ENCODE measurements at places on chromosomes 12 and 14.

DNA sequence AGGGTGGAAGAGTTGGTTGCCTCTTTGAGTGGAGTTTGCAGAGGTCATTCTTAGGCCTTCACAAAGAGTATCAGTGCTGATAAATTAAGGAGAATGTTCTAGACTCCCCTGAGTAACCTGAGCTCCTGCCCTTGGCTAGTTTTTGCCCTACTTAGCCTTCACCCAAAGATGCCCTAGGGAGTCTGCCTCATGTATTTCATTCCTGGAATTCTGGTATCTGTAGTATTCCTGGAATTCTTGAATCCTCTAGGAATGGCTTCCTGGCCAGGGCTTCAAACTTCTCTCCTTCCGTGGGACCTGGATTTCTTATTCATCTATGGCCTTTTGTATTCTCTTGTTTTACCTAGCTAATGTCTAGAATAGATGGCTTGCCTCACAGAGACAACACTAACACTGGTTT is 701.1 kb downstream of the NOVA1 start:
- DNase-seq = no peak

- DNase-seq = no peak
Observed at GRCh38 chr12:85278598-85279448, 1.2 kb upstream of the ALX1 start.

DNA sequence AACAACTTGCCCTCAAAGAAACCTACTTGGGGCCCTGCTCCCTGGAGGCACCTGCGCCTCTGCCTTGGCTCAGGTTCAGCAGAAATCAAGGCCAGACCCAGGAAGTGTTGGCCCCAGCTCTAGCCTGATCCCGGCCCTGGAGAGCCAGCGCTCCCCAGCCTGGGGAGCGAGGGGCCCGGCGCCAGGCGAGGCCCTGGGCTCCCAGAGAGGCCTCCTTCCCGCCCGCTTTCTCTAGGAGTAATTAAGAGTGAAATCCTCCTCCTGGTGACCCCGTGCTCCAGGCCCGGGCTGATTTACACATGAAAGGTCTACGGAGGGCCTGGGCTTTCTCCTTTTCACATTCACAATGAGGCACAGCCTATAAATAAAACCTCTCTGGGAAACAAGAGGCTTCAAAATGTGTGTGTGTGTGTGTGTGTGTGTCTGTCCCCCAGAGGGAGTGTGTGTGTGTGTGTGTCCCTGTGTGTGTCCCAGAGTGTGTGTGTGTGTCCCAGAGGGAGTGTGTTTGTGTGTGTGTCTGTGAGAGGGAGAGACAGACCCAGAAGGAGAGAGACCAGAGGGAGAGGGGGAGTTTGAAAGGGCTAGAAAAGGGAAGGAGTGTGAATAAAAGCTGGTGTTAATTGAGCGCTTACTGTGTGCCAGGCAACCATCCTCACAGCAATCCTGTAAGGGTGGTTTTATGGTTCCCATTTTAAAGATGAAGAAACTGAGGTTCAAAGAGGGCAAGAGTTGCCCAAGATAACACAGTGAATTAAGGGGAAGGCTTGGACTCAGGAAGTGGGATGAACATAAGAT is 23.8 kb upstream of the COX6A1 start:
- DNase-seq = no peak

- no peak for DNase-seq
Observed at GRCh38 chr12:16347391-16348298, at the start of gene MGST1. Gene MGST1 (plus strand): TSS chr12:16347645. CDS start chr12:16354253, 6,608 bp downstream.

GRCh38 chr14:22118899-22119477 is 445.4 kb upstream of the OR4E1 start:
- DNase-seq = no peak

- no peak for DNase-seq
Observed at GRCh38 chr12:72925716-72926115, 653.5 kb downstream of the TRHDE start.

DNA sequence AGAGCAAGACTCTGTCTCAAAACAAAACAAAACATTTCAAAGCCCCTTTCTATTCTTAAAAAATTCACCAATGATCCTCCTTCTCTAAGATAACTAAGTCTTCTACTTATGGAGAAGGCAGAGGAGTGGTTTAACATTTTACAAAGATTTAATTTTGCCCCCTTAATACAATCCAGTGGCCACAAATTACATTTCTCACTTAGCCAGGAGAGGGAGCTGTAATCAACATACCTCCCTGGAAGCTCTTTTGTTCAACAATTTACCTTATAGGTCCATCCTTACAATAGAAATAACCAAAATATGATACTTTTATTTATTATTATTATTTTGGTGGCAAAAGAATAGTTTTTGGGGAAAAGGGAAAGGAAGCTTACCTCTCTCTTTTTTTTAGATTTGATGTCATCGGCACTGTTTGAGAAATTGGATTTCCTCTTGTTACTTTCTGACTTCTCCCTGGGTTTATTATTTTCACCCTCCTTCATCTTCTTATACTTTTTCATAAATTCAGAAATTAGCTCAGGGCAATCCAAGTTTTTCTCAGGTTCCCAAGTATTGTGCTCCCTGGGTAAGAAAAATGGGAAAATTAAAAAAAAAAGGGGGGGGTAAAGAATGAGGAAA is 28.1 kb downstream of the CBX5 start:
- peak; percentile 63 for DNase-seq

DNA sequence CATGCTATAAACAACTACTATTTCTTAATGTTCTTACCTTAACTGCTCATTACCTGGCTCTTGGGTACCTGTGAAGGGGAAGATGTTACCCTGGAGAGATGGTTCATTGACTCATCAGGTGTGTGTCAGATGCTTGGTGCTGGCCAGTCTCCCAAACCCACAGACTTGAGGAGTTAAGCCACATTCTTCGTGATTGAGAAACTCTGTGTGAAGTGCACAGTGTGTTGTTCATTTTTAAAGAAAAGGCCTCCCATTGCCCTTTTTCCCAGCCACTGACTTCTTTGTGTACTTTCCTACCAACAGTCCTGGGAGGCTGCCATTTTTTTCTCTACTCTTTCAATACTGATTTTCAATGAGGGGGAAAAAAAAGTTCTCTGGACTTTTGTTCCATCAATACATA is 3.2 kb downstream of the MGST1 start:
- no peak for DNase-seq

DNA sequence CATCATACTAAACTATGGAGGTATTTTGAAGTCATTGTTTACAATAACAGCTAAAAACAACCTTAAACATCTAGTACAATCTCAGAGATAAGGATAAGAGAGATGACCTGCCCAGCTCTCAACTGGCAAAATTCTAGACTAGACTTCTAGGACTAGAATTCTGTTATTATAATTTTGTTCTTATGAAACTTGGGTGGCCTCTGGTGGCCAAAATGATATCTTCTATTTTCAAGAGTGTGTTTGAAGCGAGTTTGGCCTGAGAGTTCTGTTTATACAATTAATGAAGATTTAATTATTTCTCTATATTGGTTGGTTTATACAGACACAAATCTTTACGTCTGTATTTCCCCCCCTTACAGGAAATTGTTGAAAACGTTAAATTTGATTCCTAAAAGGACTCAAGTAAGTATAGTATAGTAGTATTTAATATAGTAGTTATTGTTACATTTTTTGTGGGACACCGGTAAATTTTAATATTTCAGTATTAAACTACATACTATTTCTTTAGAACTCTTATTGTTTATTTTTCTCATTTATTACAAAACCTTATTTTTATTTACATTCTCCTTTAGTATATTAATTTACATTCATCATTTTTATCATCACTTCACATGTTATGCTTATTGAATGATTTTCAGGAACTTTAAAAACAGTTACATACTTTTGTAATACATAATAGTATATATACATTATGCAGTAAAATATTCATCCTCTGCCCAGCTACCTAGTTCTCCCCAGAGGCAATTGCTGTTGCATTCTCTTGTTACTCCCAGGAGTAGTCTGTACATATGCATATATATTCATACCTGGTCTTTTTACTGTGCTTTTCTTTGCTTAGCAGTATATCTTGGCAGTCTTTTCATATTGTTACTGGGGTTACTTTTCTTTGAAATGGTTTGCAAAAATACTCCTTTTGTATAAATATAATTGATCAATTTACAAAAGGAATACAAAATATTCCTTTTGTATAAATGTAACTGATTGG is 6.6 kb downstream of the PPHLN1 start:
- peak; percentile 59 for DNase-seq

DNA sequence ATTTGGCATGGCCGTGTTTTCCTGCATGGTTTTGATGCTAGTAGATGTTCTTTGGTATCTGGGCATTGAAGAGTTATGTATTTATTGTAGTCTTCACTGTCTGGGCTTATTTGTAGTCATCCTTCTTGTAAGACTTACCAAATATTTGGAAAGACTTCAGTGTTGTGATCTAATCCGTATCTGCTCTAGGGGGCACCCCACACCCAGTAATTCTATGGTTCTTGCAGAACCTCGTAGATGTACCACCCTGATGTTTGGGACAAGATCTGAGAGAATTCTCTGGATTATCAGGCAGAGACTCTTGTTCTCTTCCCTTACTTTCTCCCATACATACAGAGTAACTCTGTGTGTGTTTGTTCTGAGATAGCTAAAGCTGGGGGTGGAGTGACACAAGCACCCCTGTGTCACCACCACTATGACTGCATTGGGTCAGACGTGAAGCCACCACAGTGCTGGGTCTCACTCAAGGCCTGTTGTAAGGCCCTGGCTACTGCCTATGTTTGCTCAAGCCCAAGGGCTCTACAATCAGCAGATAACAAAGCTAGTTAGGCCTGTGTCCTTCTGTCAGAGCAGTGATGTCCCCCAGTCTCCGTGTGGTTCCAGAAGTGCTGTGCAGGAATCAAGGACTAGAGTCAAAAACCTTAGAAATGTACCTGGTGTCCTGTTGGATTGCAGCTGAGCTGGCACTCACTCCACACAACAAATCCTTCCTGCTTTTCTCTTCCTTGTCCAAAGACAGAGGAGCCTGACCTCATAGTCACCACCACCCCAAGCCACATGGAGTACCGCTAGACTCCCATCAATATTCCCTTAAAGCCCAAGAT is 9.6 kb downstream of the RDH16 start:
- no peak for DNase-seq

GRCh38 chr14:30915596-30915995 is 41.2 kb downstream of the COCH start:
- DNase-seq = no peak

GRCh38 chr14:73610687-73611086 is 1.6 kb upstream of the ACOT6 start:
- DNase-seq = no peak

- DNase-seq = peak; percentile 18
Observed at GRCh38 chr12:96421014-96421413, 20.8 kb upstream of the CDK17 start.

DNA sequence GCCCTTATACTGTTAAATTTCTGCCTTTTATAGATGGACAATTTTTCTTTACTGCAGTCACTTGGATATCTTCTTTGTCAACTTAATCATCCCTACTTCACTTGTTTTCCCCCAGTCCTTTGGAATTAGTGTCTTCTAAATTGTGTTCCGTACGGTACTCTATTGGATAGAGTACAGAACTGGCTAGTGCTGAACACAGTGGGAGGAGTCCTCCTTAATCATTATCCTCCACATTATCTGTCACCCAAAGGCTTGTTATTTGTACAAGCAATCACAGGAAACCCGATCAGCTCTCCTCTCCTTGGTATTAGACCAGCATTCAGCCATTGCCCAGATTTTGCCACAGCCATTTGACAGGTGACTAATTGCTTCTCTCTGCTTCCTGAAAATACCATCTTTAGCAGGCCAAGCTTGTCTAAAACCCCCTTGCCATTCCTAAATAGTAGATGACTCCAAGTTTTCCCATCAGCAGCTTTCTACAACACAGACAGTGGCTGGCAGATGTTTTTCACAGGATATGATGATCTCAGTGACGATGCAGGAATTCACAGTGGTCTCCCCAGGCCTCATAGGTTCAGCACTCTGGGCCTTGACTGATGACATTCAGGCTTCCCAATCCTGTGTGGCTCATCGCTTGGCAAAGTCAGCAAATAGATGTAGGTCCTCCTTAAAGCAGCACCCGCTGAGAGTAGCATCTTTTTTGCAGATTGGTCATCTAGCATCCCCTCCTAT is 216.0 kb upstream of the RGS6 start:
- no peak for DNase-seq

DNA sequence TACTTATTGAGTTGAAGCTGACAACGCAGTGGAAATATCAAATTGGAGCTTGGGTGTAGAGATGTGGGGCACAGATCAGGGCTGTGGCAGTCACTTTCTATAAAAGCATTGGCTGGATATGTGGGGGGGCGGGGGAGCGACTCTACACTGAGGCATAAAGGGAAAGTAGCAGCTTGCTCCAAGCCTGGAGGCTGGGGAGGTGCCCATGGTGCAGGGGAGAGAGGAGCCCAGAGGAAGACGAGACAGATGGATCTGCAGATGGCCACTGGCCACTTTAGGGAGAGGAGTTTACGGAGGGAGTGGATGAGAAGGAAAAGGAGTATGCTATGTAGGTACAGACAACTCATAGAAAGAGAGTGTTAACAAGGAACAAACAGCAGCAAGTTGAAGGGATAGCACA is 13.5 kb upstream of the NGB start:
- no peak for DNase-seq

- no peak for DNase-seq
Observed at GRCh38 chr14:42527141-42527540, 920.5 kb downstream of the LRFN5 start.

DNA sequence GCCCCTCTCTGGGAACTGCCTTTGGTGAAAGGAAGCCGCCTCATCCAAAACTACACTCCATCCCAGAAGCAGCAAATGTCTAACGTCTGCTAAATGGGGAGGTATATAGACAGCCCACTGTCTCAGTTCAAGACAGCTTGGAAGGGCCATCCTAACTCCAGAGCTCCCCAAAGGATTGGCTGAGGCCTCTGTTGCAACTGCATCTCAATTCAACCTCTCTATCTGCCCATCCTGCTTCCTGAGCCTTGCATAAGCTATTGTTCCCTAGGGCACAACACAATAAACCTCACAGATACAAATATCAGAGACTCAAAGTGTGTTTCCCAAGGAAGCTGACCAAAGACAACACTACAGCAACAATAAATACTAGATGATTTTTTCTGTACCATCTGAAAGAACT is 495.2 kb upstream of the SOX5 start:
- no peak for DNase-seq

- no peak for DNase-seq
Observed at GRCh38 chr14:102209224-102209966, 69.7 kb downstream of the WDR20 start.

- no peak for DNase-seq
Observed at GRCh38 chr14:33475623-33476022, 475.3 kb downstream of the EGLN3 start.

DNA sequence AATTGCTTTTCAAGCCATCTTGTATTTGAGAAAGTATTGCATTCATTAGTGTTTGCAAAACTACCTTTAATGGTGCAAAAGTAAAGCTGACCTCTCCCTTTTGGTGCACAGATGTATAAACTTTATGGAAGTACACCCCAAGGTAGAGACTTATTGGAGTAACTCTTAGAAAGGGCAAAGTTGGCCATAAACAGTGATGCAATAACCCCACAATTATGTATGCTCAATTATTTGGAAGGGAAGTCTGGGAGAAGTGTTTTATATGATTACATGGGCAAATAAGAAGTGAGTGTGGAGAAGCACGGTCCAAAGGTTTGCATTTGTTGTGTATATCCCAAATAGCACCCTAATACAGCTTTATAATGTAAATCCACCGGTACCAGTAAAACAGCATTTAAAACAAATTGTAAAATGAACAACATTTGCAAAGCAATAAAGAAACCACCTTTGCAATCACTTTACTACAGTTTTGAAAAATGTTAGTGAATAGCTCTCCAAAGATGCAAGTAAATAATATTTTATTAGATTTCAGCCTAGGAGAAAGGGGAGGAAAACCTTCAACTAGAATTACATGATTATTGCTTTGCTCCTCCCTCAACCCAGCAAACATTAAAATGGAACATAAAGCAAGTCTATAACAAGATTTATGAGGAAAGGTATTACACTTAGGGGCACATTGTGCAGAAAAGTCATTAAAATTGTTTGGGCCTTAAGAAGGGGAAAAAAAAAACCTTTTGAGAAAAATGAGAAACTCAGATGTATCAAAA is 70.5 kb downstream of the HMGA2 start:
- DNase-seq = no peak

Data from CD4-positive, alpha-beta T cell treated with Interleukin-1 beta for 1 hour (primary cell).